ENCODE measurements at places on chromosomes 12 and 14. TPM values are rescaled to one million over a fixed set of nuclear protein-coding genes. Genes with fewer than 3 reads are reported as not detected.

Gene IL23A
- total RNA-seq = not detected

DNA sequence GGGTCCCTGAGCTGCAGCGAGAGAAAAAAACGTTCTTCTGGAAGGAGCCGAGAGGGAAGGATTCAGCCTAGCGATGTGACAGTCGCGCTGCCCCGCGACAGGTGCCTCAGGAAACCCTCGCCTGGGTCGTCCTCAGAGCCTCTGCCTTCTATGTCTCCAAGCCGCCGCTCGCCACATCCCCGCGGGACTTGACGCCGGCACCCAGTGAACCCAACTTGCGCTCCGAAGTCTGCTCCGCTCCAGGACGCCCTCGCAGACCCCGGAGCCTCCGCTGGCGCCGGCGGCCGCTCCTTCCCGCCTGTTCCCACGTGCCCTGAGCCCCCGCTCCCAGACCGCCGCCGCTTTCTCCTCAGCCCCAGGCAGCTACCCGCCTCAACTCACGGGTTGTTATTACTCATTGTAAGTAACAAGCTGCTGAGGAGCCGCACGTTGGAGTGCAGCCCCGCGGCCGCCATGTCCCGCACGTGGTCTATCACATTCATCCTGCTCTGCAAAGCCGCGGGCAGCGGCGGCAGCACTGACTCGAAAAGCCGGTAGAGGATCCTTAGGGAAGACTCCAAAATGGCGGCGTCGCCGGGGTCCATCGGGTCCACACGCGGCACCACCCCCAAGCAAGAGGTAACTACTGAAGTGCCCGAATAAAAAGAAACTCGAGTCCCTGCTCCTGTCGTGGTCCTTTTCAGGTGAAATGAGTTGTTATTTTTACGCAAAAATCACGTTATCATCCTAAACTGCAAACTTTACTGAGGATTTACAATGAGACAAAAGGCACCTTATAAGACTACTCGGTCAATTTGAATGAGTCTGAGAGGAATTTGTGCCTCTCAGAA is at the start of gene ANAPC7:
Gene ANAPC7, minus strand, starts transcription at position 563 of the 830 bp plus-strand sequence. Its CDS starts 81 bp downstream, at position 482.
- DNase-seq = peak; percentile 93

Gene POLE2
- total RNA-seq = 36.2 TPM

Gene GPR68
- 1.3 TPM for total RNA-seq

Gene DLK1
- 0.09 TPM for total RNA-seq

DNA sequence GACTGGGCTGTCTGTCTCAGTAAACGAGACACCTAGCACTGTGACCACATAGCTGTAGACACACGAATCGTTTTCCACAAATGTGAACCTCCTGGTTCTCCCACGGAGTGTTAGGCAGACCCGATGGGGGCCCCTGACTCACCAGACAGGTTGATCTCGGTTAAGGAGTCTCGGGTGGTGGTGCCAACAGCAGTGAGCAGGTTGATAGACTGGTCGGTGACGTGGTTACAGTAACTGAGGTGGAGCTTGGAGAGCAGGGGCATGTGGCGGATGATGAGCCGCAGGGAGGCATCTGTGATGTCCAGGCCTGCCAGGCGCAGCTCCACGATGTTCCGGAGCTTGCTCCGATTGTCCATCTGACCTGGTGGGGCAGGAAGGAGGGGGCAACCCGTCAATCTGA is 39.8 kb downstream of the RNF34 start:
- no peak for DNase-seq
